Gastroesophageal sphincter (tissue), 4 donors: ENCODE measurements at places on chromosomes 16 and 17.

DNA sequence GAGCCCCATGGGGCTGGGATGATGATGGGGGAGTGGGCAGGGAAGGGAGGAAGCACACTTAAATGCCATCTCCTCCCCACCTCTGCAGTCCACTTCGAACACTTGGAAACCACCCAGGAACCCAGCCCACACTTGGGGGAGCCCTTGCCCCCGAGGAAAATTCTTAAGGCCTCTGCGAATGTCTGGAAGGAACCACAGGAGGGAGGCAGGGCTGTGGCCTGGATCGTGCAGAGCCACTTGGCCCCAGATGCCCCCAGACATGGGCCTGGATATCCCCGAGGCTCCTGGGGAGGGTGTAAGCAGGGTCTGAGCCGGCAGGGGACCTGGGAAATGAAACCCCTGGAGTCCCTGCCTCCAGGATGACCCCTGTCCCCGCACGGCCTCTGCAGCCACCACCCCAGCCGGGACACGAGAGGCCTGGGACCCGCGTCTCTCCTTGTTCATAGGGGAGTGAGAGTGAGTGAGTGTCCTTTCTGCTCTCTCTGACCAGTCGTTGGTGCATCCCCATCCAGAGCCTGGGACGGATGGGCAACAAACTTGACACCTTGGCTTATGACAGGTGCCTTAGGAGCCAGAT lies 11.8 kb upstream of the MTSS2 start:
- H3K27ac ChIP-seq, result peak overlapping the region; percentile 97
- H3K4me3 ChIP-seq, result no peak overlapping the region
- H3K36me3 ChIP-seq, result peaks cover 9% of the 10 kb centered on the region
- no peaks in the 10 kb centered on the region for H3K27me3 ChIP-seq
- peaks cover 14% of the 10 kb centered on the region for H3K4me1 ChIP-seq

GRCh38 chr17:19753661-19754463 lies 5.8 kb upstream of the ALDH3A1 start:
- peak overlapping the region; percentile 67 for H3K27ac ChIP-seq
- no peak for ATAC-seq
- H3K4me1 ChIP-seq, result no peaks in the 10 kb centered on the region
- no peaks in the 10 kb centered on the region for H3K36me3 ChIP-seq

- peak overlapping the region; percentile 53 for H3K4me3 ChIP-seq
- peak overlapping the region; percentile 58 for H3K27ac ChIP-seq
- peaks cover 54% of the 10 kb centered on the region for H3K4me1 ChIP-seq
Observed at GRCh38 chr17:64781014-64781756, 119.1 kb upstream of the SMURF2 start.

DNA sequence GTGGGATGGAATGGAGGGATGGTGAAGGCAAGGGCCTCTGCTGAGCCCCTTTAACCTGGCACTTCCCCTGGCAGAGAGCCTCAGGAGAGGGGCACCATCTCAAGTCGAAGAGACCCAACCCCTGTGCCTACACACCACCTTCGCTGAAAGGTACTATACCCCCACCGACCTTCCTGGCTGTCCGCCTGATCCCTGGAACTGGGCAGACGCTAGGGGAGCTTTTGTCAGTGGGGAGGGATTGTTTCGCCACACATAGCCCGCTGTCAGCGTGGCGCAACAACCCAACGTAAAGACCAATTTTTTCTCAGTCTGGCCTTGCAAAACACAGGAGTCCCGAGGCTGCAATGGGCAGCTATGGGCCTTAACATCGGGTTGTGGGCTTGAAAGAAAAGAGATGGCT lies 3.1 kb downstream of the PPP1R1B start:
- H3K36me3 ChIP-seq, result no peaks in the 10 kb centered on the region
- peaks cover 80% of the 10 kb centered on the region for H3K27me3 ChIP-seq
- no peak overlapping the region for H3K4me3 ChIP-seq
- H3K4me1 ChIP-seq, result peaks cover 14% of the 10 kb centered on the region
